A549 treated with GW870086 at 1 μM for 4 hours (cell line): ENCODE measurements at places on chromosomes 6 and 20. TPM values are rescaled to one million over a fixed set of nuclear protein-coding genes. Genes with fewer than 3 reads are reported as not detected.

Gene ULBP2
- 2.1 to 4.2 TPM (median 3.6 TPM) in 5 replicates for total RNA-seq

Gene EDN3
- 1.1 to 1.8 TPM (median 1.5 TPM) in 5 replicates for total RNA-seq

Gene GNRH2
- 0.29 to 0.59 TPM (median 0.32 TPM) in 4 of 5 replicates, not detected in the other for total RNA-seq

Gene C6orf52
- 1.7 to 2.1 TPM (median 2.1 TPM) in 5 replicates for total RNA-seq

Gene PTCHD4
- 0.05 to 0.06 TPM in 2 of 5 replicates, not detected in the others for total RNA-seq

Gene CST8
- total RNA-seq = not detected in 5 replicates

Gene CHRNA4
- total RNA-seq = 0.27 to 0.45 TPM (median 0.38 TPM) in 5 replicates

Gene FAM217A
- not detected in 5 replicates for total RNA-seq

Gene CD83
- 1.6 to 2.0 TPM (median 1.9 TPM) in 5 replicates for total RNA-seq

Gene ZFP57
- not detected in 5 replicates for total RNA-seq

Gene CTAGE9
- not detected in 5 replicates for total RNA-seq

Gene BFSP1
- 3.5 to 4.5 TPM (median 4.0 TPM) in 5 replicates for total RNA-seq

Gene TMX4
- 14.2 to 16.9 TPM (median 16.2 TPM) in 5 replicates for total RNA-seq

Gene EPPIN
- not detected in 5 replicates for total RNA-seq

Gene ADGRF4
- total RNA-seq = 11.1 to 13.6 TPM (median 12.7 TPM) in 5 replicates

Gene ANGPT4
- total RNA-seq = 0.06 to 0.07 TPM in 2 of 5 replicates, not detected in the others

Gene ZNF165
- 0.67 to 0.97 TPM (median 0.90 TPM) in 5 replicates for total RNA-seq

Gene GNAS-AS1
- total RNA-seq = not detected in 5 replicates

Gene PROKR2
- total RNA-seq = not detected in 5 replicates

Gene HLA-DRA
- not detected in 5 replicates for total RNA-seq

Gene SLC22A7
- not detected in 5 replicates for total RNA-seq

Gene ZNF831
- total RNA-seq = not detected in 5 replicates

Gene SH3BGRL2
- 0.25 to 0.41 TPM (median 0.34 TPM) in 5 replicates for total RNA-seq

Gene BAG2
- 7.6 to 8.9 TPM (median 8.0 TPM) in 5 replicates for total RNA-seq

Gene ADGRB3
- not detected in 5 replicates for total RNA-seq

Gene KCNQ5
- 0.89 to 1.8 TPM (median 1.4 TPM) in 5 replicates for total RNA-seq

Gene PLCG1
- 28.5 to 47.9 TPM (median 40.4 TPM) in 5 replicates for total RNA-seq

Gene LY86
- total RNA-seq = not detected in 5 replicates

Gene ABT1
- total RNA-seq = 12.8 to 14.9 TPM (median 14.0 TPM) in 5 replicates

Gene SLC17A3
- 0.86 to 1.4 TPM (median 1.3 TPM) in 5 replicates for total RNA-seq

Gene CFAP206
- total RNA-seq = 0.40 to 0.73 TPM (median 0.46 TPM) in 5 replicates

Gene C6orf58
- total RNA-seq = 0.24 to 0.25 TPM in 2 of 5 replicates, not detected in the others

Gene TMEM217
- 0.33 to 1.7 TPM (median 0.72 TPM) in 5 replicates for total RNA-seq

Gene BTBD3
- 13.7 to 19.7 TPM (median 17.2 TPM) in 5 replicates for total RNA-seq

Gene CEP162
- total RNA-seq = 1.6 to 2.2 TPM (median 1.8 TPM) in 5 replicates

Gene MEI4
- not detected in 5 replicates for total RNA-seq

Gene NNAT
- total RNA-seq = not detected in 5 replicates
